Amygdala (tissue), 56 donors: ENCODE measurements at places on chromosomes 4 and X.

GRCh38 chr4:142929526-142929925, 83.4 kb upstream of the INPP4B start:
- DNase-seq = no peak

DNA sequence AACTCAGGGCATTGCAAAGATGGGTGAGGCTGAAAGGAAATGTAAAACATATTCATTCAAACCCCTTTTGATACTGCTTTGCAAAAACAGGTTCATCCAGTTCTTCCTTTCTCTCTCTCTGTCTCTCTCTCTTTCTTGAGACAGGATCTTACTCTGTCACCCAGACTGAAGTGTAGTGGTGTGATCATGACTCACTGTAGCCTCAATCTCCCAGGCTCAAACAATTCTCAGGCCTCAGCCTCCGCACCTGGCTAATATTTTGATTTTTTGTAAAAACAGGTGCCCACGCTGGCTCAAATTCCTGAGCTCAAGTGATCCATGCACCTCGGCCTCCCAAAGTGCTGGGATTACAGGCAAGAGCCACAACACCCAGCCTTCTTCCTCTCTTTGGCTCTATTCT, 15.6 kb upstream of the DCHS2 start:
- DNase-seq = no peak

DNA sequence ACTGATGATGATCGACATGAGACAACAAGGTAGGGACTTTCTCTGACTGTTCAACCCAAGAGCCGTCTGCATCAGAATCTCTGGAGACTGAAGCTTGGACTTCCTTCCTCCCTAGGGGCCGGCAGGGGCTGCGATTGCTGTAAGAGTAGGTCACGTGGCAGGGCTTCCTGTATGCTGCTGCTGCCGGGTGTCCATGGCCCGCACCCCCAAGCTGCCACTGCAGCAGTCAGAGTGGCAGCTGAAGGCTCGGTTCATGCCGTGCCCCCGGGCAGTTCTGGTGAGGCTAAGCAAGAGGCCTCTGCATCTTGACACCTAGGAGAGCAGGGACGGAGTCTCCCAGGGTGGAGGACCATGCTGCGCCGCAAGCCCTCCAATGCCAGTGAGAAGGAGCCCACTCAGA, at the start of gene SASH3:
Gene SASH3, plus strand, starts transcription at position 203 of the 400 bp plus-strand sequence. Its CDS starts 149 bp downstream, at position 352.
- no peak for DNase-seq

DNA sequence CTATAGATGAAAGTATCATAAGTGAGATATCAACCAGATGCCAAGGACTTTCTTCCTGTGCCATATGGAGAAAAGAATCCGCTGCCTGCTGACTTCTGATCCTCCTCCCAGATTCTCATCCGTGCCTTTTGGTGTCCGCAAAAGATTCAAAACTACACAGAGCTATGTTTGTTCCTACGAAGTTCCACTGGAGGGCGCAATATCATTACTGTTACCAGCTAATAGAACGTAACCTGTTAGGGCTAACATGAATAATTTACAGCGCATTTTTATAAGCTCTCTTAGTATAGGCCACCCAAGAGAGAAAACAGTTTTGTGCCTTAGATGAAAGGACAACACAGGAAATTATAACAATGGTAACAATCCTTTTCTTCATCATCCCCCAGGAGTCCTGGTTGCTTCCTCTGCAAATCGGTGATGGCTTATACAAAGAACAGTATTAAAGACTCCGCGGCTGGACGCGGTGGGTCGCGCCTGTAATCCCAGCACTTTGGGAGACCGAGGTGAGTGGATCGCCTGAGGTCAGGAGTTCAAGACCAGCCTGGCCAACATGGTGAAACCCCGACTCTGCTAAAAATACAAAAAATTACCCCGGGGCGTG, 22.8 kb upstream of the CENPVL3 start:
- DNase-seq = peak; percentile 5

- no peak for DNase-seq
These were observed 40.2 kb downstream of the ARHGAP10 start for GRCh38 chr4:147772056-147772455.

DNA sequence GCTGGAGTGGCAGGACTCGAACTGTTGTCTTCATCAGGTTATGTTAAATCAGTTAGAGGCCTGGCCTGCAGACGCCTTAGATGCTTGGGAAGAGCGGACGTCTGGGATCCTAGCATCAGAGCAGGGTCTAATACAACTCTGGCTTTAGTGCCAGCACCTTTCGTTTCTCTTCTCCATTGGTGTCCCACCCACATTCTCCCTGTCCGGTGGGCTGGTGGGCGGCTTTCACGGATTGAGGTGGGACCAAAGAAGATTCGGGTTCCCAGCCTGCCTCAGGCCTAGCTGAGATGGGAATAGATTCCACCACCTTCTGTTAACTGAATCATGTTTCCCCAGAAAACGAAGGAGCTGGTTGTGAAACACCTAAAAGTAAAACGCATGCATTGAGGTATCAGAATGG, 939 bp downstream of the PDK3 start:
- DNase-seq = no peak
